ENCODE measurements at places on chromosomes 7 and 10.

GRCh38 chr10:71621231-71622153, 98.1 kb downstream of the C10orf105 start:
- no peak for DNase-seq

DNA sequence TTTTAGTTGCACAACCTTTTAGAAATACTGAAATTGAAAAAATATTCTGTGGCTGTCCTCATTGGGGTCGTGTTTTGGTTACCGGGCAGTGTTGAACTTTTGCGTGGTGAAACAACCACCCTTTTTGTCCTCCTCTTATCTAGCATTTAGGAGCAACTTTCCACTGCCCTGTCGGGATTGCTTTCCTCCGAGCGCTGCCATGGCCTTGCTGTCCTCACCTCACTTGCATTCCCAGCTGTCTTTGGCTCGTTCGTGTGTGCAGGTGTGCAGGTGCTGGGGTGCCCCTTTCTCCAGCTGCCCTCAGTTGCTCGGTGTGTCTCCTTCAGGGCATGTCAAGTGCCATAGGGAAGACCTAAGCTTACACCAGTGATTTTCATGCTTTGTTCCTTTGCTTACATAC, 116.9 kb upstream of the GJD4 start:
- no peak for DNase-seq

DNA sequence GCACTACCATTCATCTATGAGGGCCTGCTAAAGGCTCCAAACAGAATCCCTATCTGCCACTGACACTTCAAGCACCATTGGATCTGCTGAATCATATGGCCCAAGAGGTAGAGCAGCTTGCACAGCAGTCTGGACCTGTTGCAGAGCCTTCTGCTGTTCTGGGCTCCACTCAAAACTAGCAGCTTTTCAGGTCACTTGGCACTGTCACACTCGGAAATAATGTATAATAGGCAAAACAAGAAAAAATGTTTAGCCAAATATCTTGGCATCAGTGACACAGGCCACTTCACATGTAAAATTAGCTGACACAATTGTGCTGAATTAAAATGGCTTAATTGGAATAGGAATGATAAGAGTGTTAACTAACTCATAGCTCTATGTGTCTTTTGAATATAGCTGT, 1182.9 kb upstream of the LRRTM3 start:
- no peak for DNase-seq

DNA sequence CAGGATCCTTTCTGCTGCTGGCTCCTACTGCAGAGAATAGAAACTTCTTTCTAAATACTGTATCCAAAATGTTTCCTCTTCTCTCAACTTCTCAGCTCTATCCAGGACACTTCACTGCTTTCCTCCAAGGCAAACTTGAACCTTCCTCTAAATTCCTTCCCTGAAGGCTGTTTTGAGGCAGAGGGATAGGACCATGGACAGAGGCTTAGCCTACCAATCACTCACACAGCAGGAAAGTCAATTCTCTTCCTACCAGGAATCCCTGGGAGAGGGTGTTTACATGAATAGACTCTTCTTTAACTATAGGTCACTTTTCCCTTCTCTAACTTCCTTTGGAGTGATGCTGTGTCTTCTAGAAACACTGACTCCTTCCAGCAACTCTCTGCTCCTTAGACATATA, 115.6 kb upstream of the MKLN1 start:
- no peak for DNase-seq

- DNase-seq = no peak
Measured at GRCh38 chr10:49651917-49652316, 27.5 kb upstream of the C10orf53 start.

GRCh38 chr10:120042705-120043104, 150.2 kb downstream of the SEC23IP start:
- DNase-seq = no peak

DNA sequence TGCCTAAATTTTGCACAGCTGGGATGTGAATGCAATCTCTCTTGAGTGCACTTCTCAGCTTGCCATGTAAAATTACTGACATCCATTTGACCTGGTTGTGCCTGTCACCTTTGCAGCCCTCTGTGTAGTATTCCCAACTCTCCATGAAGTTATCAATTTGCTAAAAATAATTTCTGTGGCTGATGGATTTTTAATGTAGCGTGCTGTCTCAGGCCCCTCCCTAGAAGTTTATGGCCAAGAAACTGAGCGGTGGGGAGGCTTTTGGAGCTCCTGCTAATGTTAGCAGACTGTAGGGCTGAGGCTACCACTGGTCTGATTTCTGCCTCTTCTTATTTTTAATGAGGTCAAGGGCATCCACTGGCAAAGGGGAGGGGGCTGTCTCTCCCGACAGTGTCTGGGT, 577.0 kb upstream of the DPP6 start:
- no peak for DNase-seq

- no peak for DNase-seq
Measured at GRCh38 chr10:100327007-100327717, 2.9 kb downstream of the PKD2L1 start.

DNA sequence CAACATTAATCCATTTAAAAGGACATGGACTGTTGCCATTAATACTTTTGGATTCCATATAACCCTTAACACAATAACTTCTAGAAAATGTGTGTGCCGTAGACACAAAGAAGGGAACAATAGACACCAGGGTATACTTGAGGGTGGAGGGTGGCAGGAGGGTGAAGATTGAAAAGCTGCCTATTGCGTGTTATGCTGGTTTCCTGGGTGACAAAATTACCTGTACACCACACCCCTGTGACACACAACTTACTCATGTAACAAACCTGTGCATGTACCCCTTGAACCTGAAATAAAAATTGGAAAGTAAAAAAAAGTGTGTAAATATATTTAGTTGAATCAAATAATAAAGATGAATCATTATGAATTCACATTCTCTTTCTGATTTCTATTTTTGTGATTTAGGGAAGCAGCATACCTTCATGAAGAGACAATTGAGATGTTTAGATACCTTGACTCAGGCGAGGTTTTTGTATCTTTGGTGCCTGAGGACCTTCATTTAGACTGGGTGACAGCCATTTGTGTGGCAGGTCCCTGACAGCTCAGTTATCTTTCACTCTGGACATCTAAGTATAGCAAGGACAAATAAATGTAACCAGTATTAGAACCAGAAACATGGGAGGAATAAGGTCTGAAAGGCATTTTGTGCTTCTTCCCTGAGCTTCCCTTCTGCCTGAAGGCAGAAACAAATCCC, 28.7 kb downstream of the GIMAP8 start:
- DNase-seq = no peak

- DNase-seq = no peak
Measured at GRCh38 chr7:103989200-103989784, at the start of gene RELN. TSS of gene RELN (minus strand) at chr7:103989658. CDS start at chr7:103989356, 302 bp downstream.

DNA sequence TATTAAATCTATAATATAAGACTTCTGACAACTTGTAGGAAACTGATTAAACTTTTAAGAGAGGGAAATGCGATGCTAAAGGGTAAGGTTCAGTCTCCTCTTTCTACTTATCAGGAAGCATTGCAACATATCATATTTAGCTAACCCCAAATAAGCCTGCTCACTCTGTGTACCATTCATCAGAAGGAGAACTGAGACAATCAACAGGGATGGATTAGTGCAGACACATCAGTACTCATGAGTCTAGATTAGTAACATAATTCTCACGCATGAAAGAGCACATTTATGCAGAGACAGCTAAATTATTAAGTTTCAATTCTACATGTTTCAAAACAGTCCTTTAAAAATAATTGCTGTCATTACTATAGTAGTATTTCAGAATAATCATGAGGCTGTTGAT, 354.2 kb upstream of the ZWINT start:
- no peak for DNase-seq

DNA sequence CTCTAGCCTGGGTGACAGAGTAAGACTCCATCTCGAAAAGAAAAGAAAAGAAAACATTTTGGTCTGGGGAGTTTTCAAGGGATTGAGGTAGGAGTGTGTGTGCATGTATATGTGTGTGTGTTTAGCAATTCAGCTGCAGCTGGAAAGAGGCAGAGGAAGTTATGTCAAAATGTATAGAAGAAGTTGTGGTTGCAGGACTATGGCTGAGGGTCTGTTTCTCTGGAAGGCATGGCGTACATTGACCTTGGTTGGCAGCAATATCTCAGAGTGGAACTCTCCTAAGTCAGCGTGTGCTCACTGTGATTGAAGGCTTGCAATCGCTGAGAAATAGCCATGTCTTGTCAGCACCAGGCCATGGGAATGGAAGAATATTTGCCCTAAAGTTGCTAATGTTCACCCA, 28.6 kb upstream of the RHBDD2 start:
- DNase-seq = no peak

DNA sequence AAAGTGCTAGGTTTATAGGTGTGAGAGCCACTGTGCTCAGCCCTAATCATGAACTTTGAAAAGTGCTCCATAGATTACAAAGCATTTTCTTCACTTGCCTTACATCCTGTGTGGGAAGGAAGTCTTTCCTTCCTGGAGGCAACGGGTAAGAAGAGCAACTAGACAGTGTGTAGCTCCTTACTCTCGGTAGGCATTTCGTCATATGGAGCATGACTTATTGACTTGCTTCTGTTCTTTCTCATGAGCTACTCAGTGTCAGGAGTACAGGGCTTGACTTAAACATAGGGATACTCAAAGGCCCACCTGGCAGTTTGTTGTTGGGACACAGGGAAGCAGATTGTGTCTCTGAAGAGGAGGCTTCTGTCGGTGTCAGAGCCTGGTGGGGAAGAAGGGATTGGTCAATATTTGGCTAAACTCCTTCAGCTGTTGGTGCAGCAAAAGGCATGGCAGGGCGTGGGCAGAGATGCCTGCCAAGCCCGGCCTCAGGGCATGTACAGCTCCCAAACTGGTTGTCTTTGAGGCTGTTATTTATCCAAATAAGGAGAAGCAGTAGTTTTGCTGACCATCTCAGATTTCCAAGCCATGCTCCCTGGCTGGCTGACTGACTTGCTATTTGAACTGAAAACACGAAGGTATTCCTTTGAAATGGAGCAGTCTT, 248.9 kb downstream of the KIAA1217 start:
- no peak for DNase-seq

DNA sequence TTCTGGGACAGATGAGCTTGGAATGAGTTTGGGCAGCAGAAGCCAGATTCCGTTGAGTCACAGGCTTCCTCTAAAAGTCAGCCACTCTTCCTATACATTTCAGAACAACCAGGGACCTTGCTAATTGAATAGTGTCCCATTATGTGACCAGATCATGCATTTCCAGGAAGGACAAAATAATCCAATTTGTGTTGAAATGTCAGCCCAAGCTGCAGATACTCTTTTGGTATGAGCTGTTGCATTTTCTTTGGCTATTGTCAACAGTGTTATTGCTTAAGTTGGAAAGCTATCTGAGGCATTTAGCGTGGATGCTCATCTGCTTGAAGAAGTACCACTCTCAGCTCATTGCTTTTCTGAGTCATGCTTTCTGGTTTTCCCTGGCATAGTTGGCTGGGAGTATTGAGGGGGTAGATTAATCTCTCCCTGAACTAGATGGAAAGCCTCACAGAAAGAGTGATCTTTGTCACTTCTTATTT, 223.7 kb upstream of the HABP2 start:
- DNase-seq = no peak

DNA sequence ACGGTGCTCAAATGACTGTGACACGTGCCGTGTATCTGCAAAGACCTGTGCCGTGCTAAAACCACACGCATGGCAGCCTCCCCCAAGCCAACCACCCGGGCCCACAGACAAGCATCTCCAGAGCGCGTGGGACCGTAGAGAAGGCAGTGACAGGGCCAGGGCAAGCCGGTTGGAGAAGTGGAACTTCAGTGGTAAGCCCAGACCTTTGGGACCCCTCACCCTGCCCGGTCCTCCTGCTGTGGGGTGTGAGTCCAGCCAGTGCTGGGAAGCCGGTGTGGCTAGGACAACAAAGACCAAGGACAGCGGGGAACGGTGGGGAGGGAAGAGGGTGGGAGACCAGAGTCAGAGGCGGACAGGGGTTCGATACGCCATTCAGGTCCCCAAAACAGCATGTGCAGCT, 476.2 kb downstream of the DNAJB6 start:
- DNase-seq = no peak

GRCh38 chr10:32600317-32600716, 154.4 kb downstream of the CCDC7 start:
- no peak for DNase-seq

GRCh38 chr7:9083837-9084236, 650.4 kb downstream of the NXPH1 start:
- DNase-seq = no peak

GRCh38 chr10:7397049-7398035, 13.5 kb downstream of the SFMBT2 start:
- no peak for DNase-seq

DNA sequence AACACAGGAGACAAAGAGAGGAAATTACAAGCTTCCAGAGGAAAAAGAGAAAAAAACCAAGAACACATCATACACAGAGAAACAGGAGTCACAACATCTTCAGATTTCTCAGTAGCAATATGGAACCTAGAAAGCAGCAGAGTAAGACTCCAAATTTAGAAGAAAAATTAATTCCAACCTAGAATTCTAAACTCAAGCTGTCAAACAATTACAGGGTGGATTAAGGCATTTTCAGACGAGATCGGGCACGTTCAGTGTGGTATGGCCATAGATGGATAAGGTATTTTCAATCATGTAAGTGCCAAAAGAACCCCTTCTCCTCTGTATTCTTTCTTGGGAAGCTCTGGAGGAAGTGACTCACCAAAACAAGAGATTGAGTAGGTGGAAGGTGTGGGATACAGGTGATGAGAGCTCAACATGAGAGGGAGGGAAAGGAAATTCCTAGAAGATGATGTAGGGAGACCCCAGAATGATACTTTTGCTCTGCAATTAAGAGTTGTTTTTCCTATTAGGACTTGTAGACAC, 51.6 kb downstream of the FAM204A start:
- DNase-seq = no peak

- DNase-seq = no peak
Measured at GRCh38 chr7:24723178-24723530, 34.1 kb downstream of the GSDME start.

GRCh38 chr7:74289659-74290552, 699 bp downstream of the CLIP2 start:
- DNase-seq = no peak

DNA sequence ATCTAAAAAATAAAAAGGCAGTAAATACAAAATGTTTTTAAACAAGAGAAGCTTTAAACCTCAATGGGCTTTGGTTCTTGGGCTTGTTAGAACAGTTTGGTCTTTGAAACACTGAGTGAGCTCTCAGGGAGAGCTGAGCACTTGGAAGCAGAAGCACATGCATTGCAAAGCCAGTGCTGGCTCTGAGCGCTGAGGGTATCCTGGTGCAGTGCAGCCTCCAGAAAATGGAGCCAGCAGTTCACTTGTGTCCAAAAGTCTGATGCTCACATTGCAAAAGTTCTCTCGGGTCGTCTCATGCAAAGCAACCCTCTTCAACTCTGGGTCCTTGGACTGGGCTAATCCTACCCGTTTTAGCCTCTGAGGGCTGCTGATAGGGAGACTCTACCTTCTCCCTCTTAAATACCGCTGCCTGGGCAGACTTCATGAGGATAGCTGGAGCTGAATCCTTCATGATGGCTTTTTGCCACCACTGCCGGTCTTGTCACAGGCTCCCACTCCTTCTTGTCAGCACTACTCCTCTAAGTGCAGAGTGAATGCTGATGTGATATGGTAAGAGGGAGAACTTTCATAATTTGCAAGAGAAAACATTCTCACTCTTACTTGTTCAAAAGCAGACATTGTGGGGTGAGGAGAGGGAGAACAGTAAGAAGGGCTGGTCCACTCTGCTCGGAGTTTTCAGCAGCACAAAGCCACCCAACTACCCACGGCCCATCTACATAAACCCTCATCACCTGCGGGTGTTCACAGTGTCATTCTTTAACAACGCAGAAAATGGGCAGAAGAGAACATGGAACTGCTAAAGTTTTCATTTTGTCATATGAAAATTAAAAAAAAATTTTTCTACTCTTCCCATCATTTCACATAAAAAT, 42.2 kb upstream of the BMPER start:
- no peak for DNase-seq

Data from stimulated activated CD8-positive, alpha-beta memory T cell treated with anti-CD3 and anti-CD28 coated beads, Interleukin-7, amount 100 ng/mL, for 24 hours (primary cell).